Skeletal muscle tissue (tissue), 5 donors: ENCODE measurements at places on chromosomes 11 and 22. TPM values are rescaled to one million over a fixed set of nuclear protein-coding genes. Genes with fewer than 3 reads are reported as not detected.

The ALKBH3 gene
- total RNA-seq = 25.6 TPM

The ACAD8 gene
- 13.0 TPM for total RNA-seq

The HTR3A gene
- not detected for total RNA-seq

The CBLIF gene
- not detected for total RNA-seq

The KBTBD3 gene
- 3.1 TPM for total RNA-seq

The GLYATL2 gene
- 0.52 TPM for total RNA-seq

The FAM118B gene
- 14.1 TPM for total RNA-seq

The YAP1 gene
- 49.6 TPM for total RNA-seq

The OVCH2 gene
- not detected for total RNA-seq

The MS4A6E gene
- not detected for total RNA-seq

The SLC25A18 gene
- total RNA-seq = not detected

The RHOD gene
- 7.8 TPM for total RNA-seq

The NLRX1 gene
- 17.2 TPM for total RNA-seq

The SMC1B gene
- total RNA-seq = under 0.01 TPM

The TNNT3 gene
- total RNA-seq = 4,042 TPM

The OR51B5 gene
- 0.52 TPM for total RNA-seq

The ARHGAP8 gene
- total RNA-seq = 0.52 TPM

The MUC5B gene
- total RNA-seq = not detected

The TSPAN32 gene
- 2.1 TPM for total RNA-seq
